ENCODE measurements at places on chromosomes 2 and 18.

DNA sequence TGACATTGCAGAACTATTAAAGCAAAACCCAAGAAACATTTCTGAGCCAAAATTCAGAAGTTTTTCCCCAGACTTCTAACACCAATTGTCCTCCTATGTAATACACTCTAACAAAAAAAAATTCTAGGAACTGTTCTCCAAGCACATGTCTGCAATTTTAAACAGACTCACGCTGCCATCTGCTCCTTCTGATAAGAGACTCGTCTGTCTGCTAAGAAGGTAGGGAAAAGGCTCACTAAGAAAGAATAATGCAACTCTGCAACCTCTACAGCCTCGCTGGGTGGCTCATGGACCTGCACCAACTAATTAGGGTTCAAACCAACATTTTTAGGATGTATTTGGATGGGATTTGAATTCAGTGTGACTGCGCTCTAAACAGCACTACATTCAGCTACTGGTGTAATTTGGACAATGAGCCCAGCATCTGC lies 366.5 kb downstream of the DSC3 start:
- DNase-seq: no peak

- DNase-seq: no peak
Observed at GRCh38 chr2:14761118-14761517, 128.6 kb downstream of the LRATD1 start.

DNA sequence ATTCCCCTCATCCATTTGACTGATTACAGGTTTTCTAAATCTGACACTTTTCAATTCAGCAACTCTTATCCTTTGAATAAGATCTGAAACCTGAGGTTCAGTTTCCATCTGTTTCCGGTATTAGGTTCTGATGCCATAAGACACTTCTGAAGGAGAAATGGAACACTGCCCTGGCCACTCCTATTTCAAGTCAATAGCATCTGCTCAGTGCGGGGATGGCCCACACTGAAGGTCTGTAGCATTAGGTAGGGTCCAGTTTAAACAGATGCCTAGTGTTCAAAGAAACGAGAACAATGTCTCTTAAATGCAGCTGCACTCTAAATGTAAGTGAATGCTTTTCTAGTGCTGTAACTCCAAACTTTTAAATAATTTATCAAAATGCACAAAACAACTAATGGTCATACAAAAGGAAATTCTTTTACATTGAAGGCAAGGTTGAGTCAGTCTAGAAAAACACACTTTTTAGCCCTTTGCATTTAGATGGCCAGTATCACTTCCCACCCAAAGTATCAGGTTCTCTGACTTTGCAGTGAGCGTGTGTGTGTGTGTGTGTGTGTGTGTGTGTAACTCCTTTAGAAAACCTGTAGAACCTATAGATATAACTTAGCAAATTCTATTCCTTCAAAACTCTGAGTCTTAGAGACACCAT lies 78.2 kb downstream of the STK39 start:
- no peak for DNase-seq

DNA sequence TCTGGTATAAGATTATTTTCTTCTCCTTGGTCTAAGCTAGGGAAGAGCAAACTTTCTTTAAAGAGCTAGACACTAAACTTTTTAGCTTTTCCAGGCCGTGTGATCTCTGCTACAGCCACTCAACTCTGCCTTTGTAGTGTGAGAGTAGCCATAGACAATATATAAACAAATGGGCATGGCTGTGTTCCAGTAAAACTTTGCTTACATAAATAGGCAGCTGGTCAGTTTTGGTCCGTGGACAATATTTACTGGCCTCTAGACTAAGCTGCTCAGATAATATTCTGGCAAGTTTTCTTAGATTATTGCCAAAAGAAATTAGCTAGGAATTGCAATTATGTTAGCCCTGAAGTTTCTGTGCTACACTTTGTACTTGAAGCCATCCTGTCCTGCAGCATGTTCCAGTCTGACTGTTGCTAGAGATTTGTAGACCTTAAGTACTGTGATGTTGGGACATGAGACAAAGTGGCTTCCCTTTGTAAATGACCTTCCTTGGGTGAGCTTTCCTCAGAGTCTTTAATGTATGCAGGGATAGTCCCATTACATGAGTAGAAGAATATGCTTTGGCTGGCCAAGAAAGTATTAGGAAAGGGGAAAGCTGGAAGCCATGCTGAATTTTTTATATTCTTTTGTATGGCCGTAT lies 126.9 kb downstream of the SOX11 start:
- no peak for DNase-seq

GRCh38 chr2:61693744-61694143 lies 155.6 kb upstream of the XPO1 start:
- no peak for DNase-seq

DNA sequence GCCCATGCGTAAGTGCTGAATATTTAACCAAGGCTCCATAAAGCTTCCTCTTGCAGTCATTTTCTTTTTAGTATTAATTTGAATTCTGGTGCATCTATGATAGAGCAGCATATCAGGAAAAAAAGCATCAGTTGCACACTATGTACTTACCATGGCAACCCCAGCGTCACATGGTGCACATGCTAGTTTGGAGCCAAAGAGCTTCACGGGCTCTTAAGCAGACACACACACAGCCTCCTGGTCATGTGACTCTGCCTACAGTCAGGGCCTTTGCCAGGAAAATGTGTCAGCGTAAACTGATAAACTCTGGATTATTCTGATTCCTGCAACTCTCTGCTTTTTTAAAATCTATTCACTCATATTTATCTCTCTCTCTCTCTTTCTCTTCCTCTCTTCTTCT lies 30.2 kb downstream of the NYAP2 start:
- no peak for DNase-seq

GRCh38 chr2:99472600-99472960 lies 17.2 kb downstream of the REV1 start:
- no peak for DNase-seq

- no peak for DNase-seq
Observed at GRCh38 chr2:102111823-102112222, 30.7 kb upstream of the IL1R1 start.

GRCh38 chr2:109448946-109449788 lies 164.6 kb downstream of the SEPTIN10 start:
- no peak for DNase-seq

- no peak for DNase-seq
Observed at GRCh38 chr2:42029171-42029570, 18.6 kb upstream of the PKDCC start.

- DNase-seq: no peak
Observed at GRCh38 chr2:61461404-61461803, 9.5 kb downstream of the USP34 start.

- no peak for DNase-seq
Observed at GRCh38 chr2:163703386-163703785, 32.4 kb downstream of the FIGN start.

DNA sequence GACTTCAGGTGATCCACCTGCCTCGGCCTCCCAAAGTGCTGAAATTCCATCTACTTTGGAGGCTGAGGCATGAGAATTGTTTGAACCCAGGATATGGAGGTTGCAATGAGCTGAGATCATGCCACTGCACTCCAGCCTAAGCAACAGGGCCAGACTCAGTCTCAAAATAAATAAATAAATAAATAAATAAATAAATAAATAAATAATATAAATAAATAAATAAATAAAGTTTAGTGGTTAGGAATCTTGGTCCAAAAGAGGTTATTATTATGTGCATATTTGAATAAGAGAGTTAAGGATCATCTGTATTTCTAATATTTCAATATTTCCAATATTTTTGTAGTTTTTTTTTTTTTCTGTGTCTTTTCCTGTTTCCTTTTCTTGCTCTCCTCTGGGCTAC lies 90.8 kb downstream of the HS6ST1 start:
- no peak for DNase-seq

Measured in T-cell (primary cell).